ENCODE measurements at places on chromosomes 7 and 10.
A peak's percentile ranks its signal among the peaks of the same experiment; 100 is the strongest.

DNA sequence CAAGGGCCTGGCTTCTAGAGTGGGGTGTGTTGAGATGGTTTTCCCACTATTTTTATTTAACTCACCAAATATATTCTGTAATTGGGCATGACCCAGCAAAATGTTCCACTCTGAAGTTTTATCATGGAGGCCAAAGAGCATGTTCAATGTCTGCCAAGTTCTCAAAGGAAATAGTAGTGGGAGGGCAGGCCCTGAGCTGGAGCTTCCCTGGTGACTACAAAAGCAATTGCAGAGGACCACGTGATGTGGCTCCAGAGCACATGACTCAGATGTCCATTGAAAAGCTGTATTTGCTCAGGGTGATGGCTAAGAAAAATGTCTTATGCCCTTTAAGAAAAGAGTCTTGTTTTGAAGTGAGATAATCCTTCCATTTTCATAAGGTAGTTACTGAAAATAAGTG lies 1024.8 kb downstream of the LRMDA start:
- no peak for DNase-seq

GRCh38 chr10:69620625-69621024 lies 9.4 kb upstream of the FAM241B start:
- no peak for DNase-seq

- DNase-seq: no peak
Observed at GRCh38 chr10:79081353-79082034, 12.7 kb downstream of the ZMIZ1 start.

GRCh38 chr10:101256387-101256786 lies 27.1 kb upstream of the LBX1 start:
- no peak for DNase-seq

DNA sequence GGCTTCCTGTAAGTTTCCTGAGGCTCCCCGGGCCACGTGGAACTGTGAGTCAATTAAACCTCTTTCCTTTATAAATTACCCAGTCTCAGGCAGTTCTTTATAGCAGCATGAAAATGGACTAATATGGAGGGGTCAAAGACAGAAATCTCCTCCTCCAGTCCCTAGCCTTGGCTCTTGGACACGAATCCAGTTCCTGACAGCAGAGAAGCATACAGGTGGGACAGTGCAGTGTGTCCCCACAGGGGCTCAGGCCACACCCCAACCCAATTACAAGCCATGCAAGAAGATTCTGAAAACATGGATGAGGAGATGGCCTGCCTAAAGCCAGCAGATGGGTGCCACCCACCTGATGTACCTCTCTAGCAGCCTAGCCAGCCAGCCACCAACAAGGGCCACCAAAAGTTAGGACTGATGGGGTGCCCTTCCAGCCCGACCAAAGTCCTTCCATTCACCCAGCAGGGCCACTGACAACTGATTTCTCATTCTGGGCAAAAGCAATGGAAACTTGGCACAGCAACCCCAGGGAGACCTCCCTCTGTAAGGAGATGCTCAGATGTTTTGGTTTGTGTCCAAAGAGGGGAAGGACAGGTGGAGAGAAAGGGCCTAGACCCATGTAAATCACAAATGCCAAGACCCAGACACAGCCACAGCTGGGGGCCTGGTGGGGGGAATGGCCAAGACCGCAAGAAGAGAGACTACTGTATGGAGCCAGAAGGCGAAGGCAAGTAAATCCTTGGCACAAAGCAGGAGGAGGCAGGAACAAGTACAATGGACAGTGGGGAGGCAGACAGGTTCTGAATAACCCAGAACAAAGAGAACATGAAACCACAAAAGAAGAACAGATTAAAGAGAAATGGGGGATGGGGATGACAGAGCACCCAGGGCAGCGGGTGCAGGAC lies 13.6 kb downstream of the GPRIN2 start:
- no peak for DNase-seq

DNA sequence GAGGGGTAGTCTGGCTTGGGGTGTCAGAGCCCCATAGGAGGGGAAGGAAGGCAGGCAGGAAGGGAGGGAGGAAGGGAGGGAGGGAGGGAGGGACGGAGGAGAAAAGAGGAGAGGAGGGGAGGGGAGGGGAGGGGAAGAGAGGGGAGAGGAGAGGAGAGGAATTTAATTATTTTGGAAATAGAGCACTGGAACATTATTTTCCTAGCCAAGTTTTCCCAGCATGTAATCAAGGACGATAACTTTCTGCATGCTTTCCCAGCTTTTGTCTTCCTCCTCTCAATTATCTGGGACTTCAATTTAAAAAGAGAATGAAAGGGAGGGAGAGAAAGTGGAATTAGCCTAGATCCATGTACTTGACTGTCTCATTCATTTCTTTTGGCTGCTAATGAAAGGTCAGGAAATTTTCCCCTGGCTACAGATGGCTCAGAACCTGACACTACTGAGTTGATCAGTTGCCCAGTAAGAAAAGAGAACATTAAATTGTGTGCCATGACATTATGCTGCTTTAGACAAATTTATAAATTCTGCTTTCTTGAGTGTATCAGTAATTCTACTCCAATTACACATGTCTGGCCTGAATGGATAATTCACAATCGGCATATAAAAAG lies 148.8 kb downstream of the LRRC4 start:
- DNase-seq: no peak

DNA sequence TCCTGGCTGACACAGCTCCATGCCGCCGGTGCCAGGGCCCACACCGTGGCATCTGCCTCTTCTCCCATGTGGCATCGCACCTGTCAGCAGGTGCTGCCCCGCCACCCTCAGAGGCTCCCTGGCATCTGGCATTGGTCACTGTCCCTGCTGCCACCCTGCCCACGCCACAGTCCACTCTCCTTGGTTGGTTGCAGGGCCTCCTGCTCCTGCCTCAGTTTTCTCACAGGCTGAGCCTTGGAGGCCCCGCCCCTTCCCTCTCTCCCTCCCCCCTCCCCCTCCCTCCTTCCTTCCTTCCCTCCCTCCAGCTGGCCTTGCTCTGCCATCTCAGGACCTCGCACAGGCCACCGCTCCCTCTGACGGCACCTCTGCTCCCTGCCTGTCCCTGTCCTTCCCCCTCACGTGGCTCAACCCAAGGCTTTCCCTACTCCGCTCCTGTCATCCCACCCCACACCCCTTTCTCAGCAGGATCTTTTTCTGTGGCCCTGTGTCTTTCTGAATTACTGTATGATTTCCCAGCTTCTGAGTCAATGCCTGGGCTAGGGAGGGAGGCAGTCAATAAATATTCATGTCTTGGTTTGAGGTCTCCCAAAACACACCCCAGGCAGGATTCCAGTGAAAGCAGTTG lies 87.4 kb downstream of the INPP5A start:
- DNase-seq: no peak

- DNase-seq: no peak
Observed at GRCh38 chr10:82796510-82796909, 921.5 kb downstream of the NRG3 start.

DNA sequence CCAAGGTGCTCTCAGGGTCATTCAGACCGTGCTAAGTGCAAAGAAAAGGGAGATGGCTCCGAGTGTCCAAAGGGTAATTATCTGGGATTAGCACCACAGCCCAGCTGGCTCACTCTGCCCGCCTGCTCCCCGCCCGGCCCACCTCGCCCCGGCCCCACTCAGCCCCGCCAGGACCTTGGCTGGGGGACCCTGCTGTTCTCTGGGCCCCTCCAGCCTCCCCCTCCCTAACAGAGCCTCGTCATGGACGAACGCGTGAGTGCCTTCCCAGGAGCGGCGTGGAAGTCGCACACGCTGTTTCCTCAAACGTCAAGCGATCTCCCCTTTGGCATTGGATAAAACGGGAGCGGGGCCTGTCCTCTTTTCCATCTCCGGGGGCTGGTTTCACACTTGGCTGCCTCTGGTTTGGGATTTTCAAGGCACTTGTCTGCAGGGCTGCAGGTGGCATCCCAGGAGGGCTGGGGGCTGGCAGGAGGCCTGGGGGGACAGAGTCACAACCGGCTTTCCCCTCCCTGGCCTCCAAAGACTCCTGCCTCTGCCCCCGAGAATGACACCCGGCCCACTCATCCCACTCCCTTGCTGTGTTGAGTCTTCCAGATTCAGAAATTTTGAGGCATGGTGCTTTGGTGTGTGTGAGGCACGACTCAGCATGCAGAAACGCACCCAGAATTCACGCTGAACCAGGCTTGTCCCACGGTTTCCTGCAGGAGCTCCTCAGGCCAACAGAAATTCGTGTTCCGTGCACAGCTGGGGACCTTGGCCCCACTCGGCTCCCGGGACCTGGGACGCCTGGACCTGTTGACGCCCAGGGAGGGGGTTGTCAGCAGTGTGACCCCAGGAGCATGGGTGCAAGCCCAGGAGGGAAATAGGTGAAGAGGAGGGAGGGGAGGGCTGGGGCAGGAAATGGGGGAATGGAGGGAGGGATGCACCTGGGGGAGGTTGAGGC lies 110.0 kb downstream of the PDGFA start:
- no peak for DNase-seq

- peak; percentile 79 for DNase-seq
Observed at GRCh38 chr7:70647801-70648498, 484.0 kb upstream of the GALNT17 start.

- DNase-seq: no peak
Observed at GRCh38 chr7:112172870-112173567, 33.2 kb downstream of the DOCK4 start.

DNA sequence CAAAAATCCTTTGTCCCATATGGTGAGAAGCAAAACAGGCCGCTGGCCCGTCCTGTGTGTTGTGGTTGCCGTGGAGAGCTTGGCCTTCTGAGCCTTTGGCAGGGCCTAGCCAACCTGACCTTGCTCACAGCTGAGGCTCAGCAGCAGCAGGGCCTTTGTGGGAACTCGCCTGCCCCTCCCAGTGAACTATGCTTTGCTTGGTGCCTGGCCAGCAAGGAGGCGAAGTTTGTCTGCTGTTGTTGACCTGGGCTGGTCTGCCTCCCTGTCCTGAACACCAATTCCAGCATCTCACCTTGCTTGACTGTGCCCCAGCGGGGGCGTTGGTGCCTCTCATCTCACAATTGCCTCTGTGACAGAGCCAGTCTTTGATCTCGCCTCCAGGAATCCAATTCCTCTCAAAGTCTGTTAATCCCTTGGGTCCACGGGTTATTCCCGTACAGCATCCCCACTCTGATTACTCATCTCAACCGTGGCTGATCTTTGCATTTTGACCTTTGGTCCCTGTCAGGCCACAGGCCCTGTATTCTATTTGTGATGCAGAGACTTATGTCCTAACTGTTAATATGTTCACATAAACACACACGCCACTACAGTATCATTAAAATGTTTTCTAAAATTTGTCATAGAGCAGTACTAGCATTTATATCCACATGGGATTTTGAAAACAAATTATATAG lies 22.6 kb downstream of the EPDR1 start:
- no peak for DNase-seq

DNA sequence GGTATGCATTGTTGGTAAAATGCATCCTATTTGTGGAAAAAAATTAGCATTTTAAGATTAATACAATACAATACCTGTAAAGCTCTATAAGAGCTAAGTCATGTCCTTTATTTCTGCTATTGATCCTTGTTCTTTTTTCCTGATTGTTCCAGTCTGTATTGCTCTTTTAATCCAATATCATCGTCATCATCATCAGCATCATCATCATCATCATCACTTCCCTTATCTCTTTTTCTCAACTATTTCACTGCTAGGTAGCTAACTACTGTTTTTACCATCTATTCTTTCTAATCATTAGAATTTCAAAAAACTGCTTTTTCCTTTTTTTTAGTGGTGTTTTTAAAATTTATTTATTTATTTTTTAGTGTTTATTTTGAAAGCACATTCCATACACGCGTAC lies 71.2 kb downstream of the ABCC2 start:
- no peak for DNase-seq

Data from CD4-positive, alpha-beta T cell treated with Interleukin-2 at 100 ng/mL for 4 hours (primary cell).